ENCODE measurements at places on chromosomes 1 and 21.

- DNase-seq = no peak
Measured at GRCh38 chr1:56256153-56257000, 323.0 kb downstream of the PLPP3 start.

DNA sequence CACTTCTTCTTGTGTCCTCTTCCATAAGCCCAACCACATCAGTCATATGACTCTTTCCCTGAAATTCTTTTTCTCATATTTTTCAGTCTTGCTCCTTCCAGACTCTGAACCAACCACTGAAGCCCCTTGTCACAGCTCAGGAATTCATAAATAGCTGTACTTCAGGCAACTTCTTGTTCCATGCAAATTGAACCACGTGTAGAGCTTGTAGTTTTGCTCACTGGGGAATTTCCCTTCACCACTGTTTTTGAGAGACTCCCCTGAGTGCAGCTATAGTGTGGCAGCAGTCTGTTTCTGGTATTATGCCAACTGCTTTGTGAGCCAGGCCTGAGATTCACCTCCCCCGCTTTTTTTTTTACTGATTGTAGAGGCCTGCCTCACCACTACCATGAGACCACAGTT lies 150.3 kb upstream of the SPAG17 start:
- no peak for DNase-seq

GRCh38 chr1:6544831-6545230 lies 9.5 kb downstream of the NOL9 start:
- no peak for DNase-seq

- DNase-seq = no peak
Measured at GRCh38 chr1:26701266-26701994, 5.6 kb downstream of the ARID1A start.

GRCh38 chr1:200367841-200368534 lies 41.8 kb downstream of the ZNF281 start:
- DNase-seq = no peak

GRCh38 chr1:204782118-204782700 lies 88.5 kb upstream of the NFASC start:
- DNase-seq = no peak

- no peak for DNase-seq
Measured at GRCh38 chr1:4072481-4073153, 172.5 kb upstream of the C1orf174 start.

Measured in activated CD8-positive, alpha-beta memory T cell treated with anti-CD3 and anti-CD28 coated beads for 1 hour (primary cell).